Stimulated activated CD4-positive, alpha-beta T cell treated with anti-CD3 and anti-CD28 coated beads, Interleukin-2, amount 100 ng/mL, for 24 hours (primary cell): ENCODE measurements at places on chromosomes 5 and 9.

DNA sequence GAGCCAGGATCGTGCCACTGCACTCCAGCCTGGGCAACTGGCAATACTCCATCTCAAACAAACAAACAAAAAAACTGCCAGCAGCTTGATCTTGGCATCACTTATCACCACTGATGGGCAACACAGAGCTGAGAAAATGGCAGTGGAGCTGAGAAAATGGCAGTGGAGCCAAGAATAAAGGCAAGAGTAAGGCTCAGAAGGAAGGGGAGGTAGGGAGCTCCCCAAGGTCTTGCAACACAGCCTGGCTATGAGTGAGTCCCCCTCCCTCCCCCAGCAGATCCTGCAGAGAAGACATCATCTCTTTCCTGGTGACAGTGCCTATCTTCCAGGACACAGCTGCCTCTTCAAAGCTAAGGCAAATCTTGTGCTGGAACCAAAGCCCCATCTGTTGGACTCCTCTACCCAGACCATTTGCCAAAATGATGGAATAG is 70.3 kb downstream of the UGCG start:
- DNase-seq: no peak

DNA sequence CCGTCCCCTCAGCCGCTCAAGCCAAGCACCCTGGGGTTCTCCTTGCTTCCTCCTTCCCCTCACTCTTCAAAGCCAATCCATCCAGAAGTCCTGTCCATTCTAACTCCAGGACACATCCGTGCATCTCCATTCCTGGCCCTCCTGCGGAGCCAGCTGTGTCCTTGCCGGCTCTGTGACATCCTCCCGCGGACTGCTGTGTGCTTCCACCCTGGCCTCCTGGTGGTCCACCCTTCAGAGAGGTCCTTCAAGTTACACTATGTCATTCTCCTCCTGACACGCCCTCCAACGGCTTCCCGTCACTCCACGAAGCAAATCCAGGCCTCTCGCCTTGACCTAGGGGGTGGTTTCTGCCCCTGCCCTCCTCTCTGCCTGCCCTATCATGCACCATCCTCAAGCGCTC is 13.0 kb upstream of the SCGB3A1 start:
- no peak for DNase-seq

GRCh38 chr5:39700523-39700922 is 275.7 kb upstream of the DAB2 start:
- DNase-seq: no peak

- no peak for DNase-seq
Measured at GRCh38 chr5:163760498-163760897, 255.1 kb downstream of the MAT2B start.

- no peak for DNase-seq
Measured at GRCh38 chr9:97806721-97807120, 46.3 kb upstream of the FOXE1 start.
